ENCODE measurements at places on chromosomes 3 and 15.

DNA sequence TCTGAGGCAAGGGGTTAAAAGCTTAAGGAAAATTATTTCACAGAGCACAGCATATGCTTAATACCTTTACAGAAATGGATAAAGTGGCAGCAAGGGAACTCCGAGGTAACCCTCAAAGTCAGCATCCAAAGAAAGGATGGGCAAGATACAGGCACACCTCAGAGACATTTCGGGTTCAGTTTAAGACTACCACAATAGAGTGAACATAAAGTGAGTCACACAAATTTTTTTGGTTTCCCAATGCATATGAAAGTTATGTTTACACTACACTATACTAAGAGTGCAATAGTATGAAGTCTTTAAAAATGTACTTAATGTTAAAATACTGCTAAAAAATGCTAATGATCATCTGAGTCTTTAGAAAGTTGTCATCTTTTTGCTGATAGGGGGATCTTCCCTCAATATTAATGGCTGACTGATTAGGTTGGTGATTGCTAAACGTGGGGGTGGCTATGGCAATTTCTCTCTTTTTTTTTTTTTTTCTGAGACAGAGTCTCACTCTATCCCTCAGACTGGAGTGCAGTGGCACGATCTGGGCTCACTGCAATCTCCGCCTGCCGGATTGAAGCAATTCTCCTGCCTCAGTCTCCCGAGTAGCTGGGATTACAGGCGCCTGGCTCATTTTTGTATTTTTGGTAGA, 10.0 kb downstream of the UBR1 start:
- no peak for DNase-seq

DNA sequence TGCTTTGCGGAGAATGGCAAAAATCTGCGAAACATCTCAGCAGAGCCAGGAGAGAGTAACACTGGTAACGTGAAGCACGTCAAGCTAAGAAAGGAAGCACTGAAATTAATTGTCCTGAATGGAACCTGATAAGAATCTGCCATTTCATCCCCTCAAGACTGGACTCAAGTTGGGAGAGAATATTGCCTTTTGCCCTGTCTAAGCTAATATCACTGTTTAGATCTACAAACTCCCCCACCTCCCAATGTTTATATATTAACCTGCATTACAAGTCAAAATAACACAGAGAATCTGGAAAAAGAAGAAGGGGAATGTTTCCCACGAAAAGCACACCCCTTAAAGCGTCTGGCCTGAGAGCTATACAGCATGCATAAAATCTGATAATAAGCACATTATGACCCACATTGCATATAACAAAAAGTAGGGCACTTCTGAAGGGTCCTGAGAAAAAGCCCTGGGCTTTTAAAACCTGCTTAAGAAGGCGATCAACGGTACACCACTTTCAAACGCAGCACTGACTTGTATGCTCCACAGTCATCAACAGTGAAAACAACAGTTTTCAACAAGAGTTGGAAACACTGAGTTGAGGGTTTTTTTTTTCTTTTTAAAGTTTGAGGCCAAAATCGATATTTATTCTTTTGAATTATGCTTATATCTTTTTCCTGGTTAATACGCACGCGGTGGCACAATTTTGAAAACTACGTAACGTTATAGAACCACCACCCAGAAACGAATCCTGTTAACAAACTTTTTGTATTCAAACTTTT, 1.4 kb upstream of the KAT2B start:
- DNase-seq = no peak

GRCh38 chr3:162052636-162053035, 556.0 kb downstream of the OTOL1 start:
- no peak for DNase-seq

DNA sequence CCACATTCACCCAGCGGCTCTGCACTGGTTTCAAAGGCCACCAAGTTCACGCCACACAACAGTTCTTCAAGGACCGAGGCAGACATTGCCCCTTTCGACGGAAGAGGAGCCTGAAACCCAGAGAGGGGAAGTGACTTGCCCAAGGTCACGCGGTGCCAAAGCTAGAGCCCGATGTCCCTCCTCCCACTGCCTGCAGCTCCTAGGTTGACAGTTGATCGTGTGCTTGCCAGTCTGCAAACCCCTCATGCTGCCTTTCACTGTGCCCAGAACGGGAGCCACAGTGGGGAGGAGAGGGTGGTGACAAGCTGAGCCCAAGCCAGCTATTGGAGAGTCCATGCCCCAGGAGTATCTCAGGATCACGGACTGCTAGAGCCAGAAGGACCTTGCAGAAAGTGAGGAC, 230.9 kb downstream of the XXYLT1 start:
- no peak for DNase-seq

DNA sequence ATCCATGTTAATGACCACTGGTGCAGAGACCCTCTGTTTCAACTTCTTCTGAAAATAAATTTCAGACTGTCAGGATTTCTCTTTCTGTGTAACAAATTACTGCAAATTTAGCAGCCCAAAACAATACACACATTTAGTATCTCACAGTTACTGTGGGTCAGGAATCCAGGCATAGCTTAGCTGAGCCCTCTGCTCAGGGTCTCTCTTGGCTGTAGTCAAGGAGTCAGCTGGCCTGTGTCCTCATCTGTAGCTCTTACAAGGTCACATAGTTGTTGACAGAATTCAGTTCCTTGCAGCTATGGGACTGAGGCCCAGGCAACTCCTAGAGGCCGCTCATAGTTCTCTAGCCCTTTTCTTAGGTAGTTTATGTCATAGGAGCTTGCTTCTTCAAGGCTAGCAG, 51.9 kb downstream of the NKIRAS1 start:
- no peak for DNase-seq

- DNase-seq = no peak
These were observed 93.0 kb upstream of the TSPAN3 start for GRCh38 chr15:77163781-77164384.

DNA sequence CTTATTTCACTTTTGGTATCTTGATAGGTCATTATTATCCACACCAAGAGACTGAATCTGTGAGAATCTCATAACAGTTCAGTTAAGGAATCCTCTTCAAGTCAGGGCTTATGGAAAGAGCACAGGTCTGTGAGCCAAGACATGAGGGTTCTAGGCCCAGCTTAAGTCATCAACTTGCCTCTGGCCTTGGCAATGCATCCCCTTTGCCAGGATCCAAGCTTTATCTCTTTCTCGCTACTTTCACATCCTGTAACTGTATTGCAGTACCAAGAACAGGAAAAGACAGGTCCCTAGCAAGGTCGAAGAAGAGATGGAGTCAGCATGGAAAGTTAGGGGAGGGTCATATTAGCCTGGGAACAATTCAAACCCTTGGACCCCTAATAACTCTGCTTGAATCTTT, 13.5 kb upstream of the APOD start:
- no peak for DNase-seq

GRCh38 chr3:194584320-194584776, 48.9 kb downstream of the TMEM44 start:
- DNase-seq = no peak

DNA sequence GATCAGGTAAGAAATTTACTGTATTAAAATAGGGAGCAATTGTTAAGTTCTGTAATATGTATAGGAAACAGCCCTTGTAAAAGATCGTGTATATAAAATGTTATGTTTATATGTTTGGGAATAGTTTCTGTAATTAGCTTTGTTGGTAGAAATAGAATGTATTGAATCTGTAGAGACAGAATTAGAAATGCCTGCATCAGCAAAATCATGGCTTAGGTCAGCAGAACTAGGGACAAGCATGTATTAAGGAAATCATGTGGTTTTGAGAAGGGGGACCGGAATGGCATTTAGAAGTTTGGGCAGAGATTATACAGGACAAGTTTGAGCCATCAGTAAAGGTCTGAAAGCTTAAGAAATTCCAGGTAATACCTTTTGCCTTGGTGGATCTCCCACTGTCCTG, 177.9 kb downstream of the ERC2 start:
- no peak for DNase-seq

- no peak for DNase-seq
These were observed 18.5 kb downstream of the IGF1R start for GRCh38 chr15:98666841-98667240.

GRCh38 chr15:35308802-35309201, 223.7 kb upstream of the NANOGP8 start:
- no peak for DNase-seq

DNA sequence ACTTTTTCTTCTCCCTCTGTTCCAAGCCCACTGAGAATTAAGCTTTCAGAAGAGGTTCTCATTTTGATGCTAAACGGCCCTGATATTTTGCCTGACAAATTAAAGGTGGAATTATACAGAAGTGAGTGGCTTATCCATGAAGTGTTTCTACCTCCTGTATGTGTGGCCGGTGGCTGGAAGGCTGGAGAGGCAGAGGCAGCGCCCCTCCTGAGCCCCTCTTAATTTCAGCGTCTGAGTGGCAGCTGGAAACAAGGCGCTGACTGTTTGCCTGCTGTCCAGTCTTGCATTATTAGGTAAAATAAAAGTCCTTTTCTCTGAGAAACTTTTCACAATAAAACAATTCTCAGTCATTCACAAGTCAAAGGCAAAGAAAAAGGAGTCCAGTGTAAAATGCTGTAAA, 685.7 kb downstream of the MCTP2 start:
- no peak for DNase-seq

GRCh38 chr3:72092778-72093177, 307.8 kb upstream of the PROK2 start:
- DNase-seq = no peak

GRCh38 chr15:39624806-39625205, 43.9 kb downstream of the THBS1 start:
- peak; percentile 28 for DNase-seq

- no peak for DNase-seq
These were observed 136.4 kb downstream of the MAGI1 start for GRCh38 chr3:65902304-65902793.

DNA sequence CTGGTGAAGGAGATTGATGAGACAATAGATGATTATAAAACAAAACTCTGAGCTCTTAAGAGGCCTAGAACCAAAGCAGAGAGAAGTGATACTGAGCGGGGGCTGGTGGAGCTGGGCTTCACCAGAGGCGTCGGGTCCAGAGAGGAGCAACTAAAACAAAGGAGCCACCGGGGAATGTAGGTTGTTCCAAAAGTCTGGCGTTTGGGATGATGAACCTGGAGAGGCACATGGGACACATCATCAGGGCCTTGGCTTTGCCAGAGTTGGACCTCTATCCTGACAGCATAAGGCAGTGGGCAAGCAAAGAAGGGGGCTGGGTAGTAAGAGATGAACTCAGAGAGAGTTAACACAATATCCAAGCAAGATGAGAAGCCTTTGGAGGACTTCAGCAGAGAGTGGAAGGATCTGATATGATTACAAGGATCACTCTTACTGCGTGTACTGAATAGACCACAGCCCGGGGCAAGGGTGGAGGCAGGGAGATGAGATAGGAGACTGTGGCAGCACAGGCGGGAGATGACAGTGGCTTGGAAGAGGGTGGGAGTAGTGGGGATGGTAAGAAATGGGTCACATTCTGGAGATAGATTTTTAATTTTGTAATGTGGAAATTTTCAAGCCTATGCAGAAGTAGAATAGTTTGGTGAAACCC, 36.0 kb upstream of the RASA2 start:
- no peak for DNase-seq

DNA sequence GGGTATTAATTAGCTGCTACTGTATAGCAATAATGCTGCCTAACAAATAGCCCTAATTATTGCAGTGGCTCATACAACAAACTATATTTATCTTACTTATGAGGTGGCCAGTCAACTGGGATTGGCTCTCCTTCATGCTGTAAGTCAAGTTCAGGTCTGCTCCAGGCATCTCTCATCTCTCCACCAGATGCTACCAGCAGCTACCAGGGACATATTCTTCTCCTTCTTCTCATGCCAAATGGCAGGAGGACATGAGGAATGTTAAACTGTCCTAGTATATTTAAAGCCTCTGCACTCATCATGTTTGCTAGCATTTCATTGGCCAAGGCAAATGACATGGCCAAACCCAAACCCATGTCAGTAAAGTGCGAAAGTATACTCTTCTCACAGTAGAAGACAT, 17.3 kb downstream of the SV2B start:
- no peak for DNase-seq

DNA sequence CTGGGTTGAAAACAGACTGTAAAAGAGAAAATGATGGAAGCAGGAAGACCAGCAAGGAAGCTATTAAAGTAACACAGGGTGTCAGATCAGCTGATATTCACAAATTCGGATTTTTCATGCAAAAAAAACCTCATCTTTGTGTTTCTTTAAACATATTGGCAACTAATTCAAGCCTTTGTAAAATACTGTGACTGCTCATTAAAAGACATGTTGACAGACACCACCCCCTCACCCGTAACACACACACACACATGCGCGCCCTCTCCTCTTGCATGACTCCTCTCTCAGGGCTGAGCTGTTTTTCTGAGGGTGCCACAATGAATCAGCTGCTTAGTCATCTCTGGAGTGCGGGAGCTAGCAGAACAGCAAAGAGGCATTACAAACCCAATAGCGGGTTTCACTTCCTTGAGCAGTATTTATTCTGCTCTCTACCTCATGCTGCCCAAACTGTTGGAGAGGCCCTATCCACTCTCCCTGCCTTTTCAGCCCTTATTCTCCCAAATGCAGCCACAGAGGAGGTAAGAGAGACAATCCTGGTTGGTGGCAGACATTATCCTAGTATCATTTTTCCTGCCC, 35.8 kb upstream of the CCDC80 start:
- DNase-seq = peak; percentile 50

DNA sequence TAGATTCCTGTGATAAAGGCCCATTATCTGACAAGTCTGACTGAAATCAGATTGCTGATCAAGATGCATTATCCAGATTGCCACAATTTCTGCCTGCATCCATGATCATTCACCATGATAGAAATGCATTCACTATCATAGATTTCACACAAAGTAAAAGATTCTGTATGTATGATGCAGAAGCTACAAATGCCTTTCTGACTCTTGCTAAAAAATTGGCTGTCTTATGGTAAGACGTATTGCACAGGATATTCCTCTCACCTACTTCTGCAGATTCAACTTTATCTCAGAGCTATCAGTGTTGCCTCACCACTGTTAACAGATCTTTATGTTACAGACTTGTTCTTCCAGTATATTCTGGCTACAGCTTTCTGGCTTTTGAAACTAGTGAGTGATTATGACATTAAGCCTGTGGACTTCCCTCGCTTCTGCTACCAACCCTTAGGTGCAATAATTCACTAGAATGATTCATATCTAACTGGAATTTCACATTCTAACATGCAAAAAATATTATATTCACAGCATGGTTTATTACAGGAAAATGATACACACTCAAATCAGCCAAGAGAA, 955.3 kb downstream of the EPHA3 start:
- no peak for DNase-seq

Measured in stimulated activated CD8-positive, alpha-beta memory T cell treated with anti-CD3 and anti-CD28 coated beads, Interleukin-2, amount 100 ng/mL, for 1 hour (primary cell).